ENCODE measurements at places on chromosomes 4 and X.

- no peak for DNase-seq
Measured at GRCh38 chrX:16394290-16394689, 227.0 kb downstream of the MAGEB17 start.

DNA sequence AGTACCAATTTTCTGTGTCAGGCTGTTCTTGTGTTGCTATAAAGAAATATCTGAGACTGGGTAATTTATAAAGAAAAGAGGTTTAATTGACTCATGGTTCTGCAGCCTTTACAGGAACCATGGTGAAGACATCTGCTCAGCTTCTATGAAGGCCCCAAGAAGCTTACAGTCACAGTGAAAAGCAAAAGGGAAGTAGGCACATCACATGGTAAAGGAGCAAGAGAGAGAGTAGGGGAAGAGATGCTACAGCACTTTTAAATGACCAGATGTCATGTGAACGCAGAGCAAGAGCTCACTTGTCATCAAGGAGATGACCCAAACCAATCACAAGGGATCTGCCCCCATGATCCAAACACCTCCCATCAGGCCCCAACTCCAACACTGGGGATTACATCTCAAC is 174.3 kb downstream of the ATP10D start:
- DNase-seq = no peak

DNA sequence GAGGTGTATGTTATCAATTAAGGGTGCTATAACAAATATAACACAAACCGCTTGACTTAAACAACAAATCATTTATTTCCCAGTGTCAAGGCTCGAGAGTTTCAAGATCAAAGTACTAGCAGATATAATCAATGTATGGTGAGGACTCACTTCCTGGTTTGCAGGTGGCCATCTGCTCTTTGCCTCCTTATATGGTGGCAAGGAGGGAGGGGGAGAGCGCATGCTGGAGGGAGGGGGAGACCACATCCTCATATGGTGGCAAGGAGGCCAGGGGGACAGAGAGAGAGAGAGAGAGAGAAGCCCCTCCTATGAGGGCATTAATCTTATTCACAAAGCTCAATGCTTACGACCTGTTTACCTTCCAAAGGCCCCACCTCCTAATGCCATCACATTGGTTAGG is 372.3 kb upstream of the SPOCK3 start:
- DNase-seq = no peak

GRCh38 chr4:88866862-88867550 is 169.4 kb upstream of the NAP1L5 start:
- DNase-seq = no peak

DNA sequence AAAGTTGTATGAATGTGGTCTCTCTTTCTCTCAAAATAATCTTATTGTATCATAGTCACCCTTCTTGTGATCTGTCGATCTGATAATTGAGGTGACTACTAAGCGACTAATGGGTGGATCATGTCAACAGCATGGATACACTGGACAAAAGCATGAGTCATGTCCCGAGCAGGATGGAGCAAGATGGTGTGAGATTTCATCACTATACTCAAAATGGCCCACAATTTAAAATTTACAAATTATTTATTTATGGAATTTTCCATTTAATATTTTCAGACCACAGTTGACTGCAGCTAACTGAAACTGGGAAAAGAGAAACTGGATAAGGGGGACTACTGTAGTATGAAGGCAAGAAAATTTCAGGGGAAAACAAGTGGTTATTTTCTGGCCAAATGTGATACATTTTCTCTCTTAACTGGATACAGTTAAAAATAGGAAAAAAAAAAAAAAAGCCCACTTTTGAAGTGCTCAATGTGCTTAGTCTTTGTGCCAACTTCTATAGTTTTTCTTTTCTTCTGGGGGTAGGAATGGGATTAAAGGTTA is 25.3 kb downstream of the FAM241A start:
- DNase-seq = no peak

- DNase-seq = no peak
Measured at GRCh38 chr4:186104890-186105646, 564 bp downstream of the FAM149A start.

DNA sequence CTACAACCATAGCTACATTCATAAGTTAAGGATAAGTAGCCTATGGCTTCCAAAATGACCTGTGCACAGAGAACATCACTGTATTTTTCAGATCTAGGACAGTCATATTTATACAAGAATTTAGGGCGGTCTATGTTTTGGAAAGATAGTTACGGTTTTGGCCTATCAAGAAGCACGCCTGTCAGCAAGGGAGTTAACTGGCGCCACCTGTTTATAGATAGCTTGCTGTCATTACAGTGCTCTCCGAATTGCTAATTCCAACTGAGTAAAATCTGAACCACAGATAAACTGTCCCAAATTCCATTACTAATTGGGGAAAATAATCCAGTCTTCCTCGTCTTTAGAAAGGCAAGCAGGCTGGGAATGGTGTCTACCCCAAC is 646 bp downstream of the ABCB7 start:
- no peak for DNase-seq

GRCh38 chr4:145884775-145885174 is 53.8 kb downstream of the ZNF827 start:
- no peak for DNase-seq

DNA sequence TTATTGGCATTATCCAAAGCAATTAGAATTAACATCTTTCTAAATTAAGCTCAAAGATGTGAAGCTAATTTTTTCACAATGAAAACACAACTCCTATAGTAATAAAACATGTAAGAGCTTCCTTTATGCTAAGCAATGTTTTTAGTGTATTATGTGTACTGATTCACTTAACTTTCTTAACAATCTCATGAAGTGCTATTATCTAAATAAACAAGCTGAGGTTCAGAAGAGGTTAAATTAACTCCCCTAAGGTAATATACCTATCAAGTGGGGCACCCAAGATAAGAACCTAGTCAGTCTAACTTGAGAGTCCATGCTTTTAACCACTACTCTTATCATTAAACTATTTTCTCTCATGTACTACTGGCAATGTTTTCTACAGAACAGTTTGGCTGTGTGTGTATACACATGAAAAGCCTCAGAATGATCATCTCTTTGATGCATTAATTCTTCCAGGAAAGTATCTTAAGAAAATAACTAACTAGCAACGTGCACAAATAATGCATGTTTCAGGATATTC is 13.6 kb downstream of the G3BP2 start:
- DNase-seq = no peak

GRCh38 chr4:169675825-169676224 is 55.4 kb downstream of the CLCN3 start:
- no peak for DNase-seq

DNA sequence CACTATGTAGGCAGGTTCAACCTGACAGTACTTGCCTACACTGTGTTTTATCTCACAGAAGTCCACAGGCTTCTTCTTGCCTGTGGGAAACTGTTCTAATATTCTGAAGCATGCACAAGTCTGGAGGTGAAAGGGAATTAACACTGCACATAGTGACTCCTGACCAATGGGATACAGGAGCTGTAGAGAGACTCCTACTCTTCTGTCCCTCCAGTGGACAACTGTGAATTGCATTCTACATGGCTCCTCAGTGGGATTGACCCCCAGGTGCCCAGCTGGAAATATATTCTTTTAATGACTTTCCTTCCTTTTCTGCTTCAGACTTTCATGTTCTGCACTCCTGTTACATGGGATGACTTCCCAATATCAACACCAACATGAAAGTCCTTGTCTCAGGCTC is 8.2 kb upstream of the YIPF6 start:
- DNase-seq = no peak

- no peak for DNase-seq
Measured at GRCh38 chr4:896216-896615, 35.9 kb downstream of the GAK start.

- no peak for DNase-seq
Measured at GRCh38 chrX:40201329-40201885, 103.6 kb upstream of the BCOR start.

GRCh38 chr4:6362896-6363295 is 93.2 kb downstream of the WFS1 start:
- DNase-seq = no peak

DNA sequence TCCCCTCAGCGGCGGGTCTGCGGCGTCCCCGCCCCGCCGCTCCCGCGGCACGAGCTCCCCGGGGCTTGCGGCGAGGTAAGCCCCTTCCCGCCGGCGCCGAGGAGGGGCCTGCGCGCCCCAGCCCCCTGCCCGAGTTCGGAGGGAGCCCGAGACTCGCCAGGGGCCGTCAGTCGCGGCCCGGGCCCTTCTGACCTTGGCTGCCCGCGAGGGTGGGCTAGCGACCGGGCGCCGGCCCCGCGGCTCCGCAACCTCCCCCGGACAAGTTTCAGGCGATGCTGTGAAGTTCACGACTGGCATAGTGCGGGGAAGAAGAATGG is 554 bp downstream of the CDKL5 start:
- no peak for DNase-seq

GRCh38 chr4:19417256-19417655 is 834.4 kb upstream of the SLIT2 start:
- DNase-seq = no peak

DNA sequence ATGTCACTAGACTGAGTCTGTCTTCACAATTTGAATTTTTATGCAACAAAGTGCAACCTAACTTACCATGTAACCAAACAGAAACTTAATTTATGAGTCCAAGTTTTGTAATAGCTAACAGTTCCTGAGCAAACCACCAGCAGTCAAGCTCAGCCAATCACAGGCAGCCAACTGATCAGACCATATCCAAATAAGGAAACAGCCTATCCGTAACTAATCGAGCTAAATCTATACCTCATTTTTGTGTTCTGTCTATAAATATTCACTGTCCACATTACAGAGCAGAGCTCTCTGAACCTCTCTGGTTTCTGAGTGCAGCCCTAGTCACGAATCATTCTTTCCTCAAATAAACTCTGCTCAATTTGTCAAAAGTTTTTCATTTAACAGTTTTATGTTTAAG is 367.6 kb downstream of the PRR32 start:
- DNase-seq = no peak

- no peak for DNase-seq
Measured at GRCh38 chr4:105186701-105187161, 40.1 kb downstream of the TET2 start.

GRCh38 chrX:95382799-95383198 is 1301.8 kb upstream of the DIAPH2 start:
- DNase-seq = no peak

GRCh38 chrX:47570794-47571193 is 9.8 kb downstream of the ARAF start:
- DNase-seq = no peak

DNA sequence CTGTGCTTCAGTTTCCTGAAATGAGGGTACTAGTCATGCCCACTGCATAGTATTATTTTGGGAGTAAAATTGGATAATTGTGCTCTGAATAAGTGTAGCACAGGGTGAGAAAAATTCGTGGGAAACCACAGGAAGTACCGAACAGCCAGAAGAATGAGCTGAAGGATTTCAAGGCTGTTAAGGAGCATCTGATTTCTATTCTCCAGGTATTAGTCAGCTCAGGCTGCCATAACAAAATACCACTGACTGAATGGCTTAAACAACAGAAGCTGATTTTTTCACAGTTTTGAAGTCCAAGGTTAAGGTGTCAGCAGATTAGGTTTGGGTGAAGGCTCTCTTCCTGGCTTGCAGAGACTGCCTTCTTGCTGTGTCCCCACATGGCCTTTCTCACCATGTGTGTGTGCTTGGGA is 41.9 kb downstream of the WWC2 start:
- DNase-seq = no peak

- DNase-seq = no peak
Measured at GRCh38 chr4:89316211-89316610, 8.6 kb upstream of the GPRIN3 start.

DNA sequence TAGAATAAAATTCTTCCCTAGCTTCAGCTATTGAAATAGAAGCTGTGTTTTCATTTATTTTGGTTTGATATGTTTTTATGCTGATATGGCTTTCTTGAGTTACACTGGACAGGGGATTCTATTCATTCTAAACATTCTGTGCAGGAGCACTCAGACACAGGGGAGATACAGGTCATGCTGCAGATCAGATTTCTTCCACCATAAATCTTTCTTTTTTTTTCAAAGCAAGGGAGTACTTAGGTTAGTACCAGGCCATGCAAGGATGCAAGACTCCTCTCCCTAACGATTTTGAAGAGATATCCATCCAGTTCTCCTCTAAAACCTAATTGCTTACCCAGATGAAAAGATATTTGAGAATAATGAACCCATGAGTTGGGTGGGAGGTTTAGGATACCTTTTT is 21.4 kb downstream of the ETDC start:
- DNase-seq = no peak

DNA sequence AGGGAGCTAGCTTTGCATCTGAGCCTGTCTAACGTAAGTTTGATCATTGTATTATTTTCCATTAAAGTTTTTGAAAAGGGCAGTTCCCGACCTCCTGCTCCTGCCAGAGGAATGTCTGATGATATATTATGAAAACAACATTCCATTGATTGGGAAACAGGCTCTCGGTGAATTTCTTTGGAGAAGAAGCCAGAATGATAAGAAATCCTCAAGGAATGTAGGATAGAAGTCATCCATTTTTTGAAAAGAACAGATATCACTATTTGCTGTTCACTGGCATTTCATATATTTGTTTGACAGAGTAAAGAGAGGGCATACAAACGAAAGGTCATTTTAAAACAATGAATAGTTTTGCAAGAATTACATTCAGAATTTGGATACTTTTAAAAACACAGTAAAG is 781.0 kb upstream of the HTR2C start:
- DNase-seq = no peak

- DNase-seq = no peak
Measured at GRCh38 chr4:84035568-84035967, 463.5 kb downstream of the NKX6-1 start.

DNA sequence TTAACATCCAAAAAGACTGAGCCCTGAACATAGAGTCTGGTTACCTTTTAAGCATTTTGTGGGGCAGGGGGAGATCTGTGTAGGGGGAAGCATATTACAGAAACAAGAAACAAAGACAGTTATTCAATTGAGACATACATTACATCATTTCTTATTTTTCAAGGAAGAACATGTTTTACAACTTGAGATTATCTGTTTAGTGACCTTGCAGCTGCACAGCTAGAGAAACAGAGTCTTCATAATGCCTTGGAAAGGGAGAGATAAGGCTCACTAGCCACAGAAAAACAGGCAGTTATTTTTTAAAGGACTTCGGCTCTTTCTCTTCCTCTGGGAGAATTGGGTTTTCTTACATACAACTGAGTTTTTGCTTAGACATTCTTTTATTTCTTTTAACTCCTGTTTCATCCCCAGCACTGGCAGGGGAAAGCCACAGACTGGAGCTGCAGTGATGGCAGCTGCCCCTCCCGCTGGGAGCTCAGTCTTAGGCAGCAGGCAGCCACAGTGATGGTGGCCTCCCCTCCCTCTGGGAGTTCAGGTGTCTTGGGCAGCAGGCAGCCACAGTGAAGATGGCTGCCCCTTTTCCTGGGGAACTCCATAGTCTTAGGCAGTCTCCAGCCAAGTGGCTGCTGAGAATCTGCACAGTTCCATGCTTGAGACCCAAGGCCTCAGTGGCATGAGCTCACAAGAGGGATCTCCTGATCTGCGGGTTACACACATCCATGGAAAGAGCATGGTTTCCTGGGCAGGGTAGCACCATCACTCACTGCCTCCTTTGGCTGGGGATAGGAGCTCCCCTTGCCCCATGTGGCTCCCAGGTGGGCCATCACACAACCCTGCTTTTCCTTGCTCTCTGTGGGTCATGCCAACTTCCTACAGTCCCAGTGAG is 19.4 kb upstream of the TMPRSS11F start:
- no peak for DNase-seq

Data from stimulated activated CD4-positive, alpha-beta T cell treated with anti-CD3 and anti-CD28 coated beads, Interleukin-1b, Interleukin-23, amount 100 ng/mL, for 1 hour (primary cell).